ENCODE measurements at places on chromosomes 12 and 14. TPM values are rescaled to one million over a fixed set of nuclear protein-coding genes. Genes with fewer than 3 reads are reported as not detected.
A peak's percentile ranks its signal among the peaks of the same experiment; 100 is the strongest.

GRCh38 chr14:96384053-96384452 lies 7.9 kb upstream of the AK7 start:
- no peaks in the 10 kb centered on the region for H3K4me1 ChIP-seq
- no peak overlapping the region for H3K27ac ChIP-seq
- H3K36me3 ChIP-seq, result no peaks in the 10 kb centered on the region
- DNase-seq, result no peak
- no peaks in the 10 kb centered on the region for H3K27me3 ChIP-seq

DNA sequence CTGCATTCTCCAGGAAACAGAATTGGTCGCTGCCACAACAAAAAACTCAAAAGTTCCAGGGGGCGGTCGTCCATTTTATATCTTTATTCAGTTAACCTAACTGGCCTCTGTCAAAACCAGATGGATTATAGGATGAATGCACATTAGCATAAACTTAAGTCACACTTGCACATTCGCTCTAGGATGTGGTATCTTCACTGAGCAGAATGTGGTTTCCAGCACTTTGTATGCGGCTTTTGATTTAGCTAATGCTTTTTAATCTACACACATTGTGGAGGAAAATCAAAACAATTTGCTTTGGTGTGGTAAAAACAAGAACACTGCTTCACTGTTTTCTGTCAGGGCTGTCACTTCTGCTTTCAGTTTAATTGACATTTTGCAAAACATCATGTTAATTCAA lies 4.5 kb downstream of the TAS2R50 start:
- no peaks in the 10 kb centered on the region for H3K27me3 ChIP-seq
- no peaks in the 10 kb centered on the region for H3K4me1 ChIP-seq
- no peak overlapping the region for H3K27ac ChIP-seq

The CCDC197 gene
- not detected for total RNA-seq

The CYP46A1 gene
- total RNA-seq, result not detected

DNA sequence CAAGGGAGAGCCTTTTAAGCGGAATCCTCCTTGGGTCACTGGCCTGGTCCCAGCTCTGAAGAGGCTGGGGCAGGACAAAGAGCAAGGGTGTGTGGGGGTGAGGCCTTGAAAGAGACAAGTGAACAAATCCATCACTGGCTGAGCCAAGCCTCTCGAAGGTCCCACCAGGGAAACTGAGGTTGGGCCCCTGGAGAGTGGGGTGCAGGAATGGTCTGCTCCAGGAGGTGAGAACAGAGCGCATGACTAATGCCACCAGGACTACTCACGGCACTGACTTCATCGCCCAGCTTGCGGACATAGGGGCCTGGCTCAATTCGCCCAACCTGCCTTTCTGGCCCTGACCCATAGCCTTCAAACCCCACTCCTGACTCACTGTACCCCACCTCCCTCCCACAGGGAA lies 19.2 kb upstream of the DEGS2 start:
- DNase-seq, result no peak
- H3K27me3 ChIP-seq, result no peaks in the 10 kb centered on the region
- no peaks in the 10 kb centered on the region for H3K36me3 ChIP-seq

DNA sequence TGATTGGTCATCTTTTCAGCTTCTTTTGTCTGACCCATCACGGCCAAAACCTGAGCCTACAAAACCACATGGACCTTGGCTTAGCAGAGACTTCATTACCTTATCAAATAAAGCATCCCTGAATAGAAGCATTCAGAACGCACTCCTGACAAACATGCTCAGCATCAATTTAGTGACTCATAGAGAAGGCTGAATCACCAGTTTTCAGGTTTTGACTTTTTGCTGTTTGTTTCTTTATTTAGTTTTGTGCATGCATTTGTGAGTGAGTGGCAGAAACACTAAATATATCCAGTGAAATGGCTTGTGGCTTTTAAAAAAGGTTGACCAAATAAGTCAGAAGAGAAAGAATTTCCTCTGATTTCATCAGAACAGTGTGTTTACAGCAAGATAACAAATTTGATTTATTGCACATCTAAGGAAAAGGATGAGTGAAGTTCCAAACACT lies 19.0 kb upstream of the OVCH1 start:
- no peak overlapping the region for H3K4me3 ChIP-seq
- H3K27ac ChIP-seq, result no peak overlapping the region
- H3K36me3 ChIP-seq, result no peaks in the 10 kb centered on the region
- H3K4me1 ChIP-seq, result no peaks in the 10 kb centered on the region
- DNase-seq, result no peak

GRCh38 chr12:85616201-85616600 lies 220.0 kb downstream of the RASSF9 start:
- H3K27ac ChIP-seq, result no peak overlapping the region
- H3K4me3 ChIP-seq, result no peak overlapping the region
- H3K36me3 ChIP-seq, result no peaks in the 10 kb centered on the region
- DNase-seq, result no peak
- H3K27me3 ChIP-seq, result no peaks in the 10 kb centered on the region

The PFKM gene
- 30.2 TPM for total RNA-seq

GRCh38 chr14:90857866-90858265 lies 41.6 kb upstream of the TTC7B start:
- H3K4me3 ChIP-seq, result no peak overlapping the region
- H3K36me3 ChIP-seq, result no peaks in the 10 kb centered on the region
- no peak for DNase-seq

GRCh38 chr14:95432144-95433093 lies 84.0 kb downstream of the SYNE3 start:
- DNase-seq, result peak; percentile 65
- no peak overlapping the region for H3K4me3 ChIP-seq
- no peaks in the 10 kb centered on the region for H3K36me3 ChIP-seq

The ADAMTS20 gene
- total RNA-seq, result not detected

DNA sequence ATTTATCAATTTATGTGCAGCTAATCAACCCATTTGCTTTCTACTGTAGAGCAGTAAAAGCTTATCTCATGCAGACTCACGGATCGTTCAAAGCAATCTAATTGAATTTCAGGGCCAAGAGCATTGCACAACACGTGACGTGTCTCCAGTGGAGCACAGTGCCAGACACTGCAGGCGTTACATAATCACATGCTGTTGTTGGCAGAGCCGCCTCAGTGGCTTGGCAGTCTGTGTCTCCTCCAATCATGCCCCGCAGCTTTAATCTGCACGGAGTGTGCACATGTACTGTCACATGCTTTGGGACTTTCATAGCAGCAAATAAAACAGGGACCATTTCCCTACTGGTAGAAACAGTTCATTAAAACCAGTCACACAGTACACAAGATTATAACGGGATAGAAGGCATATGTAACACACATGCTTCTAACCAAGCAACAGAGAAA lies 309.3 kb downstream of the ITPR2 start:
- no peaks in the 10 kb centered on the region for H3K27me3 ChIP-seq
- H3K4me1 ChIP-seq, result no peaks in the 10 kb centered on the region
- no peak overlapping the region for H3K4me3 ChIP-seq
- DNase-seq, result peak; percentile 93

The AGAP2 gene
- total RNA-seq, result 3.1 TPM

DNA sequence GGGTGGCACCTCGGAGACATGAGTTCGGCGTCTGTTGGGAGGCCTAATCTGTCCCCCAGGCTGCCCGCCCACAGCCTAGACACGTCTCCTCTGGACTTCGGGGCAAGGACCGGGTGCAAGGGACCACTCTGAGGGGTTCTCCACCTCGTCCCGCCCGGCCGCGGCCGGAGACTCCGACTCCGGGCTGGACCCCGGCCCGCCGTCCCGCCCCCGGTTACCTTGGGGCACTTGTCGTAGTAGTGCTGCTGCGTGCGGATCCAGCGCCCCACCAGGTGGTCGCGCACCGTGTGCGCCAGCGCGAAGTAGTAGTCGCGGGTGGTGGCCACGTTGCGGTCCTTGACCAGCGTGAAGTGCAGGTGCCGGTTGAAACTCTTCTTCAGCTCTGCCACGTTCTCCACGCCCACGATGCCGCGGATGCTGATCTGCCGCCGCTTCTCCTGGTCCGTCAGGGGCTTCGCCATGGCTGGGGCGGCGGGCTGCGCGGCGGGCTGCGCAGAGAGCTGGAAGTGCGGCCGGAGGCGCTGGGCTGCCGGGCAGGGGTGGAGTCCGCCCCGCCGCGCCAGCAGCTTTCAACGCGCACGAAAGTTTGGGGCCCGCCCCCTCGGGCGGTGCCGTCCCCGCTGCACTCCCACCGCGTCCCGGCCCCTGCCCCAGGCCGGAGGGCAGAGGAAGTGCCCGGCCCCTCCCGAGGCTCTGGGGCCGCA lies at the start of gene PYGL:
Gene PYGL (minus strand): TSS at position 541 of the 704 bp plus-strand sequence. CDS start 80 bp downstream, at position 461.
- H3K4me1 ChIP-seq, result peaks cover 8% of the 10 kb centered on the region
- peak; percentile 67 for DNase-seq
- H3K36me3 ChIP-seq, result no peaks in the 10 kb centered on the region
- H3K27ac ChIP-seq, result peak within 1 kb of the TSS; percentile 47

DNA sequence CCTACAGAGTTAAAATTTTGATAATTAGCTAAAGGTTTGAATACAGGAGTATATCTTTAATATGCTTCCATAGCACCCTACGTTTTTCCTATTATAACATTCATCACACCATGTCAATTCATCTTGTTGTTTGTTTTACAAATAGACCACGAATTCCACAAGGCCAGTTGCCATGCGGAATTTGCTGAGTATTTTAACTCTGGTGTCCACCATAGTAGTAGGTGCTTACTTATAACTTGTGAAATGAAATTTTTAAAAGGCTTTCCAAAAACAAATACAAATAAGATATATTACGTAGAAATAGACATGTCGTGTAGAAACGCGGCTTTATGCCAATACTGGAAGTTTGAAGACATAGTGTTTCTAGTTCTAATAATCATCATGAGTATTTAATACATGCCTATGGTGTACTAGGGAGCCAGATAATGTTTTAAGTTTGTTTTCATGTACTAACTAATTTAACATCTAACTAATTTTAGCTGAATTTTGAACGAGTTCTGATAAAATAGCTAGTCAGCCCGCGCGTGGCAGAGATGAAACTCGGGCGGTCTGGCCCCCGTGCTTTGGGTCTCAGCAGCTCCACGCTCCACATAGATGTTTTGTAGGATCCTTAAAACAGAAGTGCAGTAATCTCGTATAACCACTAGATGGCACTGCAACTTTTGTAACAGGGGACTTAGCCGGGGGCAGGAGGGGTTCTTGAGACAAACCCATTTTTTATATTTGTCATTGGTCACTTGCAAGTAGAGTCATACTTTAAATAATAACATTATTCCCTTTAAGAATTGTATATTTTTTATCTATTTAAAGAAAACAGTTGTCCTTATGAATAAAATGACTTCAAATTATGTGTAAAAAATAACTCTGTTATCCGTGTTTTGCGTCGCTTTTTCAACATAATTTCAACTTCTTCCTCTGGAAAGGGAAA lies 10.2 kb downstream of the CD69 start:
- H3K27me3 ChIP-seq, result no peaks in the 10 kb centered on the region
- no peak overlapping the region for H3K27ac ChIP-seq
- no peaks in the 10 kb centered on the region for H3K4me1 ChIP-seq
- peak overlapping the region; percentile 28 for H3K4me3 ChIP-seq
- H3K36me3 ChIP-seq, result no peaks in the 10 kb centered on the region

GRCh38 chr12:117603316-117604113 lies 242.1 kb upstream of the NOS1 start:
- no peak overlapping the region for H3K27ac ChIP-seq
- H3K36me3 ChIP-seq, result no peaks in the 10 kb centered on the region
- no peak for DNase-seq
- H3K4me1 ChIP-seq, result no peaks in the 10 kb centered on the region

- H3K27ac ChIP-seq, result no peak overlapping the region
- no peak overlapping the region for H3K4me3 ChIP-seq
- no peaks in the 10 kb centered on the region for H3K27me3 ChIP-seq
- no peak for DNase-seq
These were observed 388.9 kb downstream of the PCNX1 start for GRCh38 chr14:71296184-71296583.

DNA sequence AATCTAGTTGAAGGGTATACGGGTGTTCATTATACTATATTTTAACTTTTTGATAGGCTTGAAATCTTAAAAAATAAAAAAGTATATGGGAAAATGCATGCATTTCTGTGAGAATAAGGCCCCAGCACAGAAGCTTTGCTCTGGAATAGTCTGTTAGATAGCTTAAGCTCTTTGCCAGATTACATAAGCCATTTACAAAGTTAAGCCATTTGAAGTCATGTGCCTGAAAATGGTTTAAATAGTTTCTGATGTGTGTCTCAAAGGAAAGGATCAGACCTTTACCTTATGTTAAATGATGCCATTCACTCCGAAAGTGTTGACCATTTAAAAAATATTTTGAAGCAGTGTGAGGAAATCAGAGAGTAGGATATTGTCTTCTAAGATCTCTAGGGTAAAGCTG lies 51.3 kb downstream of the WASHC4 start:
- peaks cover 82% of the 10 kb centered on the region for H3K36me3 ChIP-seq
- DNase-seq, result no peak
- no peaks in the 10 kb centered on the region for H3K4me1 ChIP-seq
- no peak overlapping the region for H3K27ac ChIP-seq
- no peaks in the 10 kb centered on the region for H3K27me3 ChIP-seq
- H3K4me3 ChIP-seq, result no peak overlapping the region

DNA sequence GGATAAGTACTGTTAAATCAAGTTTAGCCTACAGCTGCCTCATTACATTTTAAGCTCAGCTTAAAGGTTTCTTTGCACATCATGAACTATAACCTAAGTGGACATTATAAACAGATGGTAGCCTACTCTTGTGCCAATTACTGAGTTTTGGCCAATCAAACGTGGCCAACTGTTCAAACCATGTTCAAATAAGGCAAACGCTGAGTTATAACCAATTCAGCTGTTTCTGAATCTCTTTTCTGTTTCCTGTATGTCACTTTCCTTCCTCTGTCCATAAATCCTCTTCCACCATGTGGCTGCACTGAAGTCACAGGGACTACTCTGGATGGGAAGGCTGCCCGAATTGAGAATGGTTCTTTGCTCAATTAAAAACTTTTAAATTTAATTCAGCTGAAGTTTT lies 98.4 kb downstream of the BCAT1 start:
- no peak overlapping the region for H3K4me3 ChIP-seq
- H3K4me1 ChIP-seq, result no peaks in the 10 kb centered on the region

DNA sequence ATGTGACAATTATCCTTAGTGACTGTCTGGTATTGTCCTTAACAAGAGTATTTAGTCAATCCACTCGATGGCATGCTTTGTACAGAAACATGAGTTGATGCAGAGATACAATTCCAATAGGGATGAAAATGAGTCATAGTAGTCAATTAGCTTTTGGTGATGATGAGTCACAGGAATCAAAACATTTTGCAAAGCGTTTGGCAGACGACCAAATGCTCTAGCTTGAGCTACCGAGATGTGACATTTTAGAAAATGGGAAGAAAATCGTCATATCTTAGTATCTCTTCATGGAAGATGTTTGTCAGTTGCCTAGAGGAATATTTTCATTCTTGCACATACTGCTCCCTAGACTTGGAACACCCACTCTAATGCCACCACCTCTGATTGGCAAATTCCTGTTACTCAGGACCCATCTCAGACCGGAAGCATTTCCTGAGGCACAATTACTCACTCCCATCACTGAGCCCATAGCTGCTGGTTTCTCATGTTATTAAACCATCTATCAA lies 95.0 kb downstream of the LMNTD1 start:
- no peak for DNase-seq
- H3K4me3 ChIP-seq, result no peak overlapping the region
- H3K27me3 ChIP-seq, result no peaks in the 10 kb centered on the region
- no peaks in the 10 kb centered on the region for H3K4me1 ChIP-seq
- no peaks in the 10 kb centered on the region for H3K36me3 ChIP-seq
- no peak overlapping the region for H3K27ac ChIP-seq

The SDR9C7 gene
- total RNA-seq, result not detected

- no peaks in the 10 kb centered on the region for H3K4me1 ChIP-seq
- H3K27ac ChIP-seq, result no peak overlapping the region
- DNase-seq, result no peak
- no peak overlapping the region for H3K4me3 ChIP-seq
- no peaks in the 10 kb centered on the region for H3K36me3 ChIP-seq
These were observed 99.6 kb downstream of the LMO3 start for GRCh38 chr12:16506394-16506793.

The LRRC43 gene
- total RNA-seq, result not detected
